CD4-positive, alpha-beta T cell treated with Interleukin-6 for 4 hours (primary cell): ENCODE measurements at places on chromosomes 16 and 17.

DNA sequence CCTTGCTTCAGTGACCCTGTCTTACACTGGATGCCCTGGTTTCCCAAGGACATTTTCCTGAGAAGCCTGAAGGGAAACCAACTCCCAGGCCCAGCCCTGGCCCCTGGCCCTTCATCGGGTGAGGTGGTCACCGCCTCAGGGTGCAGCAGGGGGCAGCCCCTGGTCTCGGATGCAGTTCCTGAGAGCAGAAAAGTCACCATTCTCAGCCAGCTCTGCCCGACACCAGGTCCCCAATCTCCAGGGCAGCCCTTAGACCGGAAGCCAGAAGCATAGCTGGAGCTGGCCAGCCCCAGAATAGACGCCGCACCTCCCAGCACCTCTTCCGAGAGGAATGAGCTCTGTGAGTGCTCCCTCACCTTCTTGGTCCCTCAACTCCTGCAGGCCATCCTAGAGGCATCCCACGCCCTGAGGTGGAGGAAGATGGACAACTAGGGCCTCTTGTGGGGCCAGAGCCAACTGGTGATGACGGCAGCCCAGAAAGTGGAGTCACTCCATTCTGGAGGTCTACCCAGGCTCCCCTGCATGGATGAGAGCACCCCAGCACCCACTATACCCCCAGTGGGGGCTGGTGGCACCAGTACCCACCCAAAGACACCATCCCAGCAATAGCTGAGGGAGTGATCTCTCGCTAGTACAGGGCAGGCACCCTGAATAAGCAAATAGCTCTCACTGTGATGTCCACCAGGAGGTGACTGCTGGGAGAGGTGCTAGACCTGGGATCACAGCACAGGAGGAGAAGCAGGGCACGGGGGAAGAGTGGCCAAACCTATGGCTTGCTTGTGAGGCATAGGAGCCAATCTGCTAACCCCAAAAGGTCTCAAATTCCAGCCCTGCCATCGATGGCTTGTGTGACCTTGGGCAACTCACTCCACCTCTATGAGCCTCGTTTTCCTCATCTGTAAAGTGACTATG, 56.2 kb downstream of the TK2 start:
- DNase-seq, result no peak

DNA sequence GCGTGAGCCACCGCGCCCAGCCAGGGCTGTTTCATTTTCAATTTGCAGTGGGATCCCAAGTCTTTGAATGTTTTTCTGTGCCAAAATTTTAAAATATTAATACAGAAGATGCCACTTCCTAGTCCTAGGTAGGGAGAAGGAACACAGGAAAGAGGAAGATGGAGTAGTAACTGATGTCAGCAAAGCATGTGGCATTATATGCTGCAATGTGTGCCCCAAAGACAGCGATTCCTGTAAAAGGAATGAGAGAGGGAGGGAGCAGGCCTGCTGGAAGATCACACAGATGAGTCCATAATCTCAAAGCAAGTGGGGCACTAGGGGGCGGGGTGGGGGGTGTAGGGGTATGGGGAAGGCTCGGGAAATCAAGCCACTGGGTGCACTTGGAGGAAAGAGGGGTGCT, 23.4 kb upstream of the SSTR2 start:
- no peak for DNase-seq

- DNase-seq, result peak; percentile 74
Observed at GRCh38 chr17:10616502-10617119, 40.5 kb downstream of the MYH3 start.

- no peak for DNase-seq
Observed at GRCh38 chr17:78935419-78936323, 10.5 kb upstream of the TIMP2 start.

- peak; percentile 29 for DNase-seq
Observed at GRCh38 chr16:74563828-74564263, 43.1 kb downstream of the GLG1 start.

DNA sequence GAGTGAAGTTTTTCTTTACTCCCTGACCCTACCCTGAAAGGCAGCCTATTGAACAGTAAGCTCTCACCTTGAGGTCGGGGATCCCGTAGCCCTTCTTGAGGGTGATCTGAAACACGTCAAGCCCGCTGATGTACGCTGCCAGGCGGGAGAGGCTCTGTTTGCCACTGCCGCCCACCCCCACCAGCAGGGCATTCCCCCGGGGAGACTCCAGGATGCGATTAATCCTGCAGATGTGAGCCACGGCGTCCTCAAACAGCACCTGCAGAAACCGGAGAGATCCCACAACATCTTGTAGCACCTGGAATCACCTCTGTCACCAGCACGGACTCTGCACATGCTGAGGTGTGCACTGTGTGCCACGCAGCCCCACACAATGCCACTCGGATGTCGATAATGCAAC, 96.8 kb downstream of the PGS1 start:
- no peak for DNase-seq

DNA sequence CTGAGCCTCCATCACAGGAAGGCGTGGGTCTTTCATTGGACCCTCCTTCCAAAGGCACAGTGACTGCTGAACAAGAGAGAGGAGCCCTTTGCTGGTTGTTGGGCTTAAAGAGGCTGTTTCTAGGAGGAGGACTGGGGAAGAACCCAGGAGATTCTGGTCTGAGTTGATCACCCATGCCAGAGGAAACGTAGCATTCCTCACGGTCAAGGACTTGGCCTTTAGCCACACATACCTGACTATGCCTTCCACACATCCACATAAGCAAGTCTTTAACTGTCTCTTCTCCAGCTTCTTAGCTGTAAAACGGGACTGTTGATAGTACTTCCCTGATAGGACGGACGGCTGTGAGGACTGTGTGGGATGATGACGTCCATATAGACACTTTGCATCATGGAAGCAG, 149.8 kb upstream of the IRX3 start:
- no peak for DNase-seq

DNA sequence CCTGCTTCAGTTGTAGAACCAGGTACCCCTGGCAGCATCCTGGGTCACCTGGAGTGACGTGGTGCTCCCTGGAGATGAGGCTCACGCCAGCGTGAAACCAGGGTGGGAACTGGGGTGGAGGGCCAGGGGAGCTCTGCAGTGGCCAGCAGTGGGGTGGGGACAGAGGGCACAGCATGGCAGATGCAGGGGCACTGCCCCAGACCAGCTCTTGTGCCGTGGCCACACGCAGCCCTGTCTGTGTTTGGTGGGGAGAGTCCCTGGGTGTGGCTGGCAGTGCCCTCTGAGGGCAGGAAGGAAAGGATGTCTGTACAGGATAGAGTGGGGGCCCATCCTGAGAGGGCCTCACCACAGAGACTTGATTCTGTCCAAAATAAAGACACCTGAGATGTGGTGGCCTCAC, 24.5 kb downstream of the ZNF750 start:
- DNase-seq, result no peak

DNA sequence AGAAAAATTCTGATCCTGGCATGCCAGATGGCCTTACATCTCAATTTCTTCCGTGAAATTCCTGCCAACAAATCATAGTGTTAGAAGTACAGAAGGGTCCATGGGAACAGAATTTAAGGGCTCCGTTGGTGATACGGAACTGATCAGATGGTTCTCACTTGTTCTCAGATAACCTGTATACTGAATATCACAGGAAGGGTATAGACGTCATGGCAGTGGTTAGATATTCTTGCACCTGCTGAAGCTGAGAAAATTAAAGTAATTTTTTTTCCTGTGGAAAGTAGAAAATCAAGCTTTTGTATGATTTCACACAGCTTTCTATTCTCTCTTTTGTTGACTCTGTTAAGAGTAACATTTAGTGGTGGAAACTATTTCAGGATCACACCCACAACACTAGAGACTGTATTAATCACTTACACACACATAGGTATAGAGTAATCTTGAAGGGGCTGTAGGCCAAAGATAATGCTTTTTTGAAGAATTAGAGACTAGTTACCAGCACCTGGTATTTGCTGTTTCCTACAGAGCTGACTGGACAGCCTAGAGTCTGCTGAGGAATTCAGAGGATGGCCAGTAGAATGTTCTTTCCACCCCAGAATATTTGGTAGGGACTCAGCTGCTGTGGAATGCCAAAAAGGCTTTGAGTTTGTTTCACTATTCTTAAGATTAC, 7.5 kb downstream of the TENT4B start:
- DNase-seq, result no peak

DNA sequence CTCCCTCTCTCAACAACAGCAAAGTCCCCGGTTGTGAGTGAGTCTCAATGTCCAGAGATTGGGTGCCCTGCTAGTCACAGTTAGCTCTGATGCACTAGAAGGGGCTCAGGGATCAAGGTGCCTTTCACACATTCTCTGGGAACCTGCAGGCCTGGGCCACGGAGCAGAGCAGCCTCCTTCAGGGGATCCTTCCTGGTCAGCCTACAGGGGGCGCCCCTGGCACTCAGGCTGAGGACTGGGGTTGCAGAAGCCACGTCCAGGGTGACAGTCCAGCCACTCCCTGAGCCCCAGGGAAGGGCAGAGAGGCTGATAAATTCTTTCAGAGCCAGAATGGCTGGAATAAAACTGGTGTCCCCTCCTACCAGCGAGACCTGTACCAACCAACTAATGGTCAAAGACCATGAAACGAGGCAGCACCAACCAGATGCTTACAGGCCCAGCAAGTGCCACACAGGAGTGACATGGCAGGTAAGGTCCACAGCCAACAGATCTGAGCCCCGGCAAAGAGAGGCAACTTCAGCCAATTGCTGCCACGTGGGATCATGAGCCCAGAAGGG, 43.5 kb downstream of the ST3GAL2 start:
- DNase-seq, result peak; percentile 79

GRCh38 chr16:52068447-52069074, 478.4 kb downstream of the TOX3 start:
- DNase-seq, result no peak
